IMR-90 (cell line): ENCODE measurements at places on chromosomes 13 and 19. TPM values are rescaled to one million over a fixed set of nuclear protein-coding genes. Genes with fewer than 3 reads are reported as not detected.
A peak's percentile ranks its signal among the peaks of the same experiment; 100 is the strongest.

Gene BRCA2
- 2.0 and 2.1 TPM in 2 replicates for polyA plus RNA-seq

Gene FSD1
- polyA plus RNA-seq, result 23.4 and 24.4 TPM in 2 replicates

Gene GFY
- not detected in 2 replicates for polyA plus RNA-seq

Gene ANKRD24
- 0.21 and 0.29 TPM in 2 replicates for polyA plus RNA-seq

DNA sequence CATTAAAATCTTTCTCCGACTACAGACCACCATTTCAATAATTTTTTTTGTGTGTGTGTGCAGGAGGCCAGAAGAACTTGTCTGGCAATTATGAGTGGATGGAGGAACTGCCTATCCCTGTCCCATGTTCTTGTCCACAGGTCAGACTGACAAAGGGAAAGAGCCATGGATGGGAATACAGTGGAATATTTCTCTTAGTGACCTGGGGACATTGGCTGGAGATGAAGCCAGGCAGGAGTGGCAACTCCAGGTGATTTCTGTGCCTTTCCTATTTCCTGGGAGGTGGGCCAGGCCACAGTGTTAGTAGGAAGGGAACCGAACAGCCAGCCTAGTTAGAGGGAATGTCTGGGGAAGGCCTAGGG lies 3.7 kb downstream of the PSG9 start:
- peak; percentile 11 for DNase-seq

- DNase-seq, result no peak
Observed at GRCh38 chr19:40466219-40466984, 399 bp upstream of the SPTBN4 start.
